Stimulated activated CD8-positive, alpha-beta memory T cell treated with anti-CD3 and anti-CD28 coated beads, Interleukin-4, amount 100 ng/mL, for 1 hour (primary cell): ENCODE measurements at places on chromosomes 2 and 18.

- no peak for DNase-seq
Observed at GRCh38 chr2:104431701-104432121, 422.2 kb upstream of the POU3F3 start.

- DNase-seq: no peak
Observed at GRCh38 chr2:181234487-181234891, 222.7 kb upstream of the ITGA4 start.

DNA sequence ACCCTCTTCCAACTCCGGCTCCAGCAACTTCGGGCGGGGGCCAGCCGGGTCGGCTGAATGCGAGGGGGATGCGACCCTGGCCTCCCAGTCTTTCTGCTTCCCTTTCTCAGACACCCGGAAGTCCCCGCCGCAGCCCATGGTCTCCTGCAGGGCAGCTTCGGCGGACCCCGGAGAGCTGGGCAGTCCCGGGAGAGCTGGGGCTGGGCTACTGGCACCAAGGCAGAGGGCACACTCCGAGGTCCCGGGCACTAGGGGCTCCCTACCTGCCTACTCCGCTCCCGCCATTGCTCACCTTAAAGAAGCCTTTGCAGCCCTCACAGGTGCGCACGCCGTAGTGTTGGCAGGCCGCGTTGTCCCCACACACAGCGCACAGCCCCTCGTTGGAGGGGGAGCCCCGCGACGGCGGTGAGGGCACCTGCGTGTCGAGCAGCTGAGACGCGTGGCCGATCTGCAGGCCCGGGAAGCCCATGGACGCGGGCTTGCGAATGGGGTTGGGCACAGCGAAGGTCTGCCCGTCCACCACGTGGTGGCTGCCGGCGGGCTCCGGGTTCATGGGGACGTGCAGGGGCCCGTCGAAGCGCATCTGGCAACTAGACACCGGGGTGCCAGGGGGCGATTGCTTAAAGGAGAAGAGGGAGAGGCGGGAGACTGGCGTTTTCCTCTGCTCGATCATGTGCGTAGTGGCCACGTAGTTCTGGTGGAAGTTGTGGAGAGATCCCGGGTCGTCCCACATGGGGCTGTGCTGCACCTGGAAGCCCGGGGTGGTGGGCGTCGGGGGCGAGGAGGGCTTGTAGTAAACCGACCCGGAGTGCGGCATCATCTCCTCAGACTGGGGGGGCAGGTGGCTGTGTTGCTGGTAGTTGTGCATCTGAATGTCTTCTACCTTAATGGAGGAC is 3.2 kb downstream of the NR4A2 start:
- DNase-seq: no peak

DNA sequence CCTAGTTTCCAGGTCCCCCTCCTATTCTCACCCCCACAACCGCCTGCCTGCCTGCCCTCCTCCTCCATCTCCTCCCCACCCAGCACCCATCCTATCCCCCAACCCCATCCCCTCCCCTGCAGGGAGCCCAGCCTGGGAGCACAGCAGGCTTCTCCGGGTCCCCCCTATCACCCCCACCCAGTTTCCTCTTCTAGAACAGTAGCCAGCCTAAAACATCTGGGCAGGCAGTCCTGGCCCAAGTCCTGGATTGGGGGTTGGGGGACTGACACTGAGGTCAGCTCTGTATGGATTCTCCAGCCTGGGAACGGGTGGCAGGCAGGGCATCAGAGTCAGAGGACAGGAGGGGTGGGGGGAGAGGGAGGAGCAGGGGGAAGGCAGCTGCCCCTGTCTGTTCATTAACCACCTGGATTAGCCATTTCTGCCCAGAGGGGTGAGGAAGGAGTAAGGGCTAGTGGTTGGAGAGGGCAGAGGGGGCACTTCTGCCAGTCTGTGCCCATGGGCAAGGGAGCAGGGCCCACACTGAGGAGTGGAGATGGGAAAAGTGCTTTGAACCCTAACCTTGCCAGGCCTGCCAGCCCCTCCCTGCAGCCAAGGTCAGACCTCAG is 60.0 kb downstream of the TNS1 start:
- no peak for DNase-seq

- DNase-seq: no peak
Observed at GRCh38 chr2:202060218-202060617, 12.8 kb upstream of the KIAA2012 start.

DNA sequence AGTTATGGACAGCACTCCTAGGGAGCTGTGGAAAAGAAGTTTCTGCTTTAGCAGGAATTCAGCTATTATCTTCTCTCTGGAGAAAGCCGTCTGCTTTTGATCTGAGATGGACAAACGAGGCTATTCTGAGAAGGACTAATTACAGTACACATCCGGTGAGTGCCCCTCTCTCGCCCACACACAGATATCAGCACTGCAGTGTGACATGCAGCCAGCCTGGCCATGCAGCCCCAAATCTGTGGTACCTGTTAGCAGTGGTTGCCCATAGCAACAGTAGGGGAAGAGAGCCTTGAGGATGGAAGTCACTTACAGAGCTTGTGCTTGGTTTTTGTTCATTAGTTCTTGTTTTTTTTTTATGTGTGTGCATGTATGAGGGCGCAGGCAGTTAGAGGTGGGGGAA is 73.9 kb upstream of the TRIB2 start:
- DNase-seq: no peak

DNA sequence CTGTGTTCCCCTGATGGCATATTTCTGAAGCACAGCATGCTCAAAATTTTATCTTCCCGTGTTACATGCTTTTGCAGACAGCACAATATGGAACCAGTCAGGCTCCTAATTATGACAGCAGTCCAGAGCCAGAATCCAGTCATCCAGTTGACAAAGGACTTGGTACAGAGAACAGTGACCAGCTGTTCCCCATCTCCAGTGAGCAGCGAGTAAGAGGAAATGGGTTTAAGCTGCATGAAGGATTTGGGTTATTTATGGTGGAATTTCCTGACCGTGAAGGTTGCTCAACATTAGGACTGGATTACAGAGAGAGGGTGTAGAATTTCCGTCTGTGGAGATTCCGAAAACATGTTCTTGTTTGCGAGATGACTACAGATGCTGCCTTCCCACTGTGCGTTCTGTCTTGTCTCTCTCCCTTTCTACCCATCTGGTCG is 24.4 kb downstream of the SGPP2 start:
- no peak for DNase-seq

DNA sequence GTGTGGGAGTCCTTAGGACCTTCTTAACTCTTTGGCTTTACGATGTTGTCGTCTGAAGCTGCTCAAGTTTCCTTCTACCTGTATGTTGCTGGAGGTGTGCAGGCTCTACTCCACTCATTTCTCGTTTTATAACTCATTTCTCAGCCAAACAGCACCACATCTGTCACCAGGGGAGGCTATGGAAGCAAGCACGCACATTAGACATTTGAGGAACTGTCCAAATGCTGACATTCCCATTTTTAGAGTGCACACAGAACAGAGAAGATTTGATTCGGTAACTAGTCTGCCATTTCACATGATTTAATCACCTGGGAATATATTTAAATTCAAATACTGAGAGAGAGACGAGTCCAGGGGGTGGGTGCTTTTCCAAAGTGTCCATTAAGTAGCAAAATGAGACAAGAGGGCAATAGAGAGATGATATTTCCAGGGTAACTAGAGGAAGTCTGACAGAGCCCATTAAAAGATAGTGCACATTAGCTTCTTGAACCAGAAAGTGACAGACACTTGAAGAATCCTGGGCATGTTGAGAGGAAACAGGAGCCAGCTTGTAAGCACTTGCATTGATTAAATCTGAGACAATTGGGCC is 793.3 kb downstream of the TDRD15 start:
- DNase-seq: no peak

DNA sequence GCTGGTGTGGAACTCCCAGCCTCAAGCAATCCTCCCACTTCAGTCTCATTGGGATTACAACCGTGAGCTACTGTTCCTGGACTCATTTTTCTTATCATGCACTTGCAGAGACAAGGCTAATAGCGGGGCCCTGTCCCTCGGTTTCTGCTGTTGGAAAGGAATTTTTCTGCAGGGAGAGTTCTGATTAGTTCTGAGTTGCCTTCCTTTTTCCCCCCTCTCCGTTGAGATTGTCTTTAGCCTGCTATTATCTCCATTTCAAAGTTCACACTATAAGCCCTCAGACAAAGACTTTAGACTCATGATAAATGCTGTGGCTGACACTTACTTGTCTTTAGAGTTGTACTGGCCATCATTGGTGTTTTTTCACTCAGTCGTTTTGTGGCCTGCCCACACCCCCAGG is 97.2 kb downstream of the NCOA1 start:
- DNase-seq: no peak

DNA sequence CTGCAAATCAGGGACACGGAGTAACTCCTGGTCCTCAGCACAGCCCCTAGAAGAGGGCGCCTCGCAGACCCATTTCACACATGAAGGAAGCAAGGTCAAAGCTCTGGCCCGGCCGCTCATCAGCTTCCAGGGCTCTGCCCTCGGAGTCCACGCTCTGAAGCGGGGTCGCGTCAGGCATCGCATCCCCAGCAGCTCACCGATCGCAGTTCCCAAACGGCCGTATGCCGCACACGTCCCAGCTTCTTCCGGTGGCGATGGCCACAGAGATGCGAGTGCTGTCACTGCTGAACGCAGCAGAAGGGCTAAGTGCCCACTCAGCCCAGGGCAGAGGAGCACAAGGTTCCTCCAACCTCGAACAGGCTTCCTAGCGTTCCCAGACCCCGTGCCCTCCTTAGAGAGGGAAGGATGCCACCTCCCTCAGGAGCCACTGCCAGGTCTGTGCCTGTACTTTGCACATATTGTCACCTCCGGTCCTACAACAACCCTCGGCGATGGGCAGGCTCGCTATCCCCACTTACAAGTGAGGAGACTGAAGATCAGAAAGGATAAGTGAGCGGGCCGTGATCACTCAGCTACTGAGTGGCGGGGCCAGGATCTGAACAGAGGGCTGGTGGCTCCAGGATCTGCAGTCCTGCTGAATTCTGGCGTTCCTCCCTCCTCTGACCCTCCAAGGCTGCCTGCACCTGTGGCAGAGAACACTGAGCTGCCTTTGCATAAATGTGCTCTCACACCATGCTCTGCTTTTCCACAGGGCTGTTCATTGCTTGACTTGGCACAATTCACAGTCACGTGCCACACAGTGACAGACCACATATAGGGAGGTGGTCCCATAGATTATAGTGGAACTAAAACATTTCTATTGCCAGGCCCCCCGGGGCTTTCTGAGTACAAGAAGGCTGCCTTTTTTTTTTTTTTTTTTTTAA is 71.4 kb downstream of the COPS8 start:
- DNase-seq: no peak

DNA sequence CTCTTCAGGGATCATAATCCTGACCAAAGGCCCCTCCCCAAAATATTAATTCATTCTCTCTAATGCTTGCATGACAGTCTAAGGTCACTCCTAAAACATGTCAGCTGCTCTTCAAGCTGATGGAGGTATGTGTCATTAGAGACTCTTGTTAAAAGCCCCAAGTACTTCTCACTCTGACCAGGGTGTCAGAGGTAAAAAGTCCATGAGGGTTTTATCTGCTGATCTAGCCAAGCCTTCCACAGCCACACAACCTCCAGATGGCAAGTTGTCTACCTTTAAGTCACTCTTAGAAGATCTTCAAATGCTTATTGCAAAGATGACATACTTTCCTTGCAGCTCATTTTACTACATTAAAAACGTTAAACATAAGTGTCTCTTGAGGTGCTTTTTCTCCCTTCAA is 83.6 kb upstream of the ETAA1 start:
- DNase-seq: no peak

GRCh38 chr2:104318001-104318665 is 535.8 kb upstream of the POU3F3 start:
- no peak for DNase-seq

DNA sequence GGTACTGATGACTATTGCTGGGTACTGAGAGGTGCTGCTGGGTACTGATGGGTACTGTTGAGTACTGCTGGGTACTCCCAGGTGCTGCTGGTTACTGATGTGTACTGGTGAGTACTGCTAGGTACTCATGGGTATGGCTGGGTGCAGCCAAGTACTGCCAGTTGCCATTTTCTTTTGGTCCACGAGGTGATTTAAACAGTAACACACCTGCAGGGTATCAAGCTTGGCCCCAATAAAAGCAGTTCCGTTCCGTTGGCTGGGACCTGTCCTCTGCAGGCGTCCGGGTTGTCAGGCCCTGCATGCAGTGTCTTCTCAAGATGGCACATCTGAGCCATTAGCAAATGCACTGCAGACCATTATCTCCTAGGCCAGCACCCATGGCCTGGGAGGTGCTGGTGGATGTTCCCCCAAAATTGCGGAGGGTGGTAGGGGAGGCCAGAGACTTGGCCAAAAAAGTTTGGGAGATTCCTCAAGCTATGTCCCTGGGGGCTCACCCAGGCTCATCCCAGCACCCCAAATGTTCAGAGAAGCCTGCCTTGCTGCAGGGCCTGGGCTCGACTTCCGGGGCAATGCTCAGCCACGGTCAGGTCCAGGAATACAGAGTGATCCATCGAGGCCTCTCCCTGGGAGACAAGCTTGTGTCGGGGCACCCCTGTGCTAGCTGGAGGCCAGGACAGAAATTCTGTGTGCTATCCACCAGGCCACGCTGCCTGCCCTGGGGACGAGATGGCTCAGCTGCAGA is 165.2 kb downstream of the TWIST2 start:
- no peak for DNase-seq

- DNase-seq: no peak
Observed at GRCh38 chr2:29113027-29113686, 2.1 kb upstream of the CLIP4 start.

DNA sequence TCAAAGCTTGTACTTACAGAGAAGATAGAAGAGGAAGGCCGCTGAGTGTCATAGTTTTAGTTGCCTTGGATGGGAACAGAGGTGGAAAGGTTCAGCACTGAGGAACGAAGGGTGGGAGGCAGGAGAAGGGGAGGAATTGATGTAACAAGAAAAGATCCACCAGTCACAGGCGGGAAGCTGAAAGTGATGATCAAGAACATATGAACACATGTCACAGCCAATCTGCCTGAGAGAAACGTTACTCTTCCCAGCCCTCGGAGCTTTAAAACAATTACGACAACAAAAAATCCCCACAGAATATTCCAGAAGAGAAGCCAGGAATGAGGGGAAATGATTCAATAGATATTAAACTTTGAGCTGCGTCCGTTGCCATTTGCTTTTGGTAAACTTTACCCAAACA is 87.1 kb downstream of the TSHZ1 start:
- no peak for DNase-seq

- DNase-seq: no peak
Observed at GRCh38 chr2:122795763-122796162, 1040.3 kb downstream of the TSN start.

- no peak for DNase-seq
Observed at GRCh38 chr2:215189393-215189792, 51.0 kb upstream of the ABCA12 start.

DNA sequence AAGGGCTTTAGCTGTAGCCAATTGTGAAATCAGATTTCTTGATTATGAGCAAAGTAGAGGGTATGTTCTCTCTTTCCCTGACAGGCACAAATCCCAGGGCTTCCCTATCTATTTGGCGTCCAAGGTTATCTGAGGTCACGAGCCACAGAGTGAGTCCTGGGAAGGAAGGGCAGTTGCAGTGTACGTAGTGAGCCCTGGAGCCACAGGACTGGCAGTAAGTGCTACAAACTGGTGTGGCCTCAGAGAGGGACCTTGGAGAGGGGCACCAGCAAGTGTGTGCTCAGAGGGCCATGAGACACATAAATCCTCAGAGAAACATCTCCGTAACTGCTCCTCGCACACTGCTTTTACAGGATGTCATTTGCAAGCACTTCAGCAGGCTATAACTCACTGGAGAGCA is 115.5 kb upstream of the SH3BP4 start:
- no peak for DNase-seq
